NCI-H1105 (cell line): ENCODE measurements at places on chromosomes 16 and 17.

DNA sequence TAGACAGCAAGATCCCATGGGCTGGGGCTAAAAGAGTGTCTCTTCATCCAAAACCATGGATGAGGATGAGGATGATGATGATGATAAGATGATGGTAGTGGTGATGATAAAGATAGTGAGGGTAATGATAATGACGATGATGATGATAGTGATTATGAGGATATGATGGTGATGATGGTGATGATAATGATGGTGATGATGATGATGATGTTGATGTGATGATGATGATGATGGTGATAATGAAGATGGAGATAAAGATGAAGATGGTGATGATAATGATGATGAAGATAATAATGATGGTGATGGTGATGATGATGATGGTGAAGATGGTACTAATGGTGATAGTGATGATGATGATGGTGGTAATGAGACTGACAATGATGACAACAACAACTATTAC, 299.5 kb downstream of the NPIPA8 start:
- no peak for DNase-seq

- no peak for DNase-seq
These were observed 5.4 kb upstream of the C17orf107 start for GRCh38 chr17:4893721-4894560.

DNA sequence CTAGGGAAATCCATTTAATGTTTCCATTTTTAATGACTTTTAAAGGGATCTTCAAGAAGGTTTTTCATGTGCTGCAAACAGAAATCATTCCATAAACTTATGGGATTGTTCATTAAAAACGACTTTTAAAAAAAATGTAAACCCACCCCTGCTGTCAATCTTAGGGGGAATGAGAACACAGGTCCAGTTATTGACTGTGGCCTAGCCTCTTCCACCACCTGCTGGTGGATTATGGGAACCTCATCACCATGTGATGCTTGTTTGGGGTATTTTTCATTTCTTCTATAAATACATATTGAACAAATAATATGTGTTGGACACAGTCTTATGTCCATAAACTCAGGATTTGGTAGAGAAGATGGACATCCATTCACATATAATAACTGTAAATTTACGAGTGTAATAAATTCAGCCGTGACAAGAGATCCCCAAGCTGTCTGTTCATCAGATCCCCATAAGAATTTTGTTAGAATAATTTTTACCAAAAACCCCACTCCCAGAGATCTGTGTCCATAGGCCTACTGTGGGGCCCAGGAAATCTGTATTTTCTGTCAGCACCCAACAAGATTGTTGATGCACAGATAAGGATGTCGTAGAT, 42.0 kb upstream of the TMC5 start:
- peak; percentile 34 for DNase-seq

DNA sequence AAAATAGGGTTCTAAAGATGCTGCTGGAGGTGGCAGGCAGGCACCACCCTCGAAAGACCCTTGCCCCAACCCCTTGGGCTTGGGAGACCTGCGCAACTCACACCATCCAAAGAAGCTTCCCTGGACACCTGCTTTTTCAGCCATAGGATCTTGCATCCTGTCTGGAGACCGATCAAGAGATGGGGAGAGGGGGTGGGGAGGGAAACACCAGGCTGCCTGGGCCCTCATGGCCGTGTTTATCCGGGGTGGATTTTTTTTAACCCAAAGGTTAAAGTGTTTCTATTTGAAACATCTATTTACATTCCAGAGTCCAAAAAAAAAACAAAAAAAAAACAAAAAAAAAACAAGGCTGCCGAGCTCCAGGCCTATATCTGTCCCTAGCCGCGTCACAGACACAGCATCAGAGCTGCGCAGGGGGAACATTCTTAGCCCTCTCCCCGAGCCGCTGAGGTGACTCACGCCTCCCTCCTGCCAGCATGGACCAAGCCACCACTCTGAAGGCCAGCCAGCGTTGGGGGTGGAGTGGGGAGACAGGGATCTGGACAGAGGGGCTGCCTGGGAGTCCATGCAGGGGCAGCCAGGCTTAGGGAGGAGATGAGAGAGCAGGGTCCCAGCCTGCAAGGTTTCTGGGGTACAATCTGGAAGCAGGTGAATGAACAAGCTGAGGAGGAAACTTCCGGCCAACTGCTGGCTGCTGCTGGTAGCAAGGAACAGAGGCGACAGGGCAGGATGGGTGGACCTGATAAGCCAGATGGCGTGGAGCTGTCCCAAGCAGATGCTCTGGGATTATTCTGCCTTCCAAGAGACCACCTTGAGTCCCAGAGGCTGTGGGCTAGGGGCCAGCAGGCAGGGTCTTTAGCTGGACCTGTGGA, 14.8 kb downstream of the HDAC5 start:
- no peak for DNase-seq

DNA sequence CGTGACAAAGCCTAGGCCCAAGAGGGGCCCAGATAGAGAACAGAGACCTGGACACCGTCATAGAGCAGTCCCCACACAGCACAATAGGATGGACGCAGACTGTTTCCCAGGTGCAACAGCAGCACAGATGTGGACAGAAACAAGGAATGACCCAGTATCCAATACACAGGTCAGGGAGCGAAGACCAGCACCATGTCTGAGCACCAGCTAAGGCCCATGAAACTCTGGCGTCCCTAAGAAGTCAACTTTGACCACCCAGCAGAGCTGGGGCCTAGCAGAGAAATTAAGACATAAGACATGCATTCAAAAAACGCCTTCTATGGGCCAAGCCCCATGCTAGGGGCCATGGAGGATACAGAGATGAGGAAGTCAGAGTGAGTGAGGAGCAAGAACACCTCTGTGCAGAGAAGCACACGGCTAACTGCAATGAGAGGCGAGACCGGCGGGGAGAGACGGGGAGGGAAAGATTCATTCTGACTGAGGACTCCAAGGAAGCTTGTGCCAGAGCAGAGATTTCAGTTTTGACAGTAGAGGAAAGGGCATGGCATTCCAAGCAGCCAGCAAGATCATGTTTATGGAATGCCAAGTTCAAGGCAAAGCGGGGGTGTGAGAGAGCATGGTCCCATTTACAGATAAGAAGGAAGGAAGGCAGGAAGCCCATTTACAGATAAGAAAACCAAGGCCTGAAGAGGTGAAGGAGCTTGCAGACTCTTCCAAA, 50.8 kb downstream of the PITPNM3 start:
- no peak for DNase-seq

- DNase-seq = no peak
These were observed 129.0 kb upstream of the CIBAR2 start for GRCh38 chr16:85240982-85241924.

GRCh38 chr17:65787503-65787902, 226.1 kb upstream of the AXIN2 start:
- DNase-seq = no peak

- no peak for DNase-seq
These were observed 46.8 kb downstream of the TIMM22 start for GRCh38 chr17:1043601-1044251.

DNA sequence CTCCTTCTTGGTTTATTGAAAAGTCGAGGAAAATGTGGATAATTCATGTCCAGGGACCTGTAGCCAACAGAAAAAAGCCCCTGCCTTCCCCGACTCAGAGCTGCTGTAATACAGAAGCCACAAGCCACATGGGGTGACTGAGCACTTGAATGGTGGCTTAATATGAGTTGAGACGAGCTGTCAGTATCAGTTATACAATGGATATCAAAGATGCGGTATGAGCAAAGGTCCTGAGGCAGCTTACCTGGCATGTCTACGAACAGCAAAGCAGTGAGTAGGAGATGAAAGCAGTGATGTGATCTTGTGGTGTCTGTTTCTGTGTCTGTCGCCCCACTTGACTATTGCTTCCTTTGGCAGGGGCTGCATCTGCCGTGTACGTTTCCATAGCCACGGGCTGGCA, 12.2 kb upstream of the RMI2 start:
- no peak for DNase-seq

GRCh38 chr16:81821436-81822128, 42.5 kb downstream of the PLCG2 start:
- no peak for DNase-seq

DNA sequence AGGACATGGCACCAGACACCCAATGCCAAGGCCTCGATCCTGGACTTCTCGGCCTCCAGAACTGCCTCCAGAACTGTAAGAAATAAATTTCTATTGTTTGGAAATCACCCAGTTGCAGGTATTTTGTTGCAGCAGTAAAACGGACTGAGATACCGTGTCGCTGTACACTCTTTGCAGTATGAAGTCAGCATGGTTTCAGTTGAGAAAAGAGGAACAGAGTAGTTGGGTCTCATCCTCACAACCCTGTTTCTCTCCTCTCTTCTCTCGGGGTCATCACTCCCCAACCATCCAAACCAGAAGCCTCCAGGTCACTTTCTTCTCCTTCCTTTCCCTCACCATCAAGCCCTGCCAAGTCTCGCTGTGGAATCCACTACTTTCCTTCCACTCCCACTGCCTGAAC, 77.8 kb downstream of the ADCY9 start:
- no peak for DNase-seq
